ENCODE measurements at places on chromosomes 1 and 21.

GRCh38 chr21:35924714-35925301, 135.5 kb downstream of the SETD4 start:
- DNase-seq = no peak

- no peak for DNase-seq
Observed at GRCh38 chr1:24294228-24294672, 24.9 kb upstream of the GRHL3 start.

DNA sequence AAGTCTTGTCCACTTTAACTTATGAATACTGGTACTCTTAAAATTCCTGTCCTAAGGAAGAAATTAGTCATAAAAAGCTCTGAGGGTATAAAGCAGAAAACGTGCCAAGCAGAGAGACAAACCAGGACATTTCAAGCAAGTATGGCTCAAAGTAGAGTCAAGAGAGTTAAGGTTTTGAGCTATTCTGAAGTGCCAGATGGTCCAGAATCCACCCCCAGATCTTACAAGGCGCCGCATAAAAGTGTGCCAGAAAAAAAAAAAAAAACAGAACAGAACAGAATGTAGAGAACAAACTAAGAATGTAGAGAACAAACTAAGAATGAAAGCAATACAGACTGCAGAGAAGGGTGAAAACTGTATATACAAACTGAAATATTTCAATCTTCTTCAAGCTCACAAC, 12.5 kb downstream of the EPS15 start:
- no peak for DNase-seq

- DNase-seq = no peak
Observed at GRCh38 chr1:61081686-61082310, 563 bp upstream of the NFIA start.

GRCh38 chr21:24023936-24024335, 1583.3 kb downstream of the MRPL39 start:
- DNase-seq = no peak

GRCh38 chr21:16116798-16117197, 387.0 kb downstream of the USP25 start:
- no peak for DNase-seq

DNA sequence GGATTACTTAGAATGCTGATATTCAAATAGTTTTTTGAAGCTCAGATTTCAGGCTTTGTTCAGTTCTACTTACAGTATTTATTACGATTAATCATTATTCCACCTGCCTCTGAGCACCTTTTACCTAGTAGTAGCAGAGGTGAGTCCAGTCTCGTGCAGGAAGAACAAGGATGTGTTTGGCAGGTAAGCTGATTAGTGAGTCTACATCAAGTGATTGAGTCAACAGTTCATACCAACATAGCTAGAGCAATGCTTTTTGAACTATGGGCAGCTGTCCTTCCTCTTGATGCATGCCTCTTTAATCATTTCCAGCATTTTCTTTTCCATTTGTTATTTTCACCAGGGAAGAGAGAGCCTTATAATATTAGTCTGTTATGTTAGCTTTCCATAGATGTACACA, 838.9 kb downstream of the USP25 start:
- no peak for DNase-seq

GRCh38 chr1:20184481-20184900, 1.4 kb upstream of the UBXN10 start:
- DNase-seq = no peak

GRCh38 chr1:221991221-221991620, 249.3 kb upstream of the DUSP10 start:
- no peak for DNase-seq

DNA sequence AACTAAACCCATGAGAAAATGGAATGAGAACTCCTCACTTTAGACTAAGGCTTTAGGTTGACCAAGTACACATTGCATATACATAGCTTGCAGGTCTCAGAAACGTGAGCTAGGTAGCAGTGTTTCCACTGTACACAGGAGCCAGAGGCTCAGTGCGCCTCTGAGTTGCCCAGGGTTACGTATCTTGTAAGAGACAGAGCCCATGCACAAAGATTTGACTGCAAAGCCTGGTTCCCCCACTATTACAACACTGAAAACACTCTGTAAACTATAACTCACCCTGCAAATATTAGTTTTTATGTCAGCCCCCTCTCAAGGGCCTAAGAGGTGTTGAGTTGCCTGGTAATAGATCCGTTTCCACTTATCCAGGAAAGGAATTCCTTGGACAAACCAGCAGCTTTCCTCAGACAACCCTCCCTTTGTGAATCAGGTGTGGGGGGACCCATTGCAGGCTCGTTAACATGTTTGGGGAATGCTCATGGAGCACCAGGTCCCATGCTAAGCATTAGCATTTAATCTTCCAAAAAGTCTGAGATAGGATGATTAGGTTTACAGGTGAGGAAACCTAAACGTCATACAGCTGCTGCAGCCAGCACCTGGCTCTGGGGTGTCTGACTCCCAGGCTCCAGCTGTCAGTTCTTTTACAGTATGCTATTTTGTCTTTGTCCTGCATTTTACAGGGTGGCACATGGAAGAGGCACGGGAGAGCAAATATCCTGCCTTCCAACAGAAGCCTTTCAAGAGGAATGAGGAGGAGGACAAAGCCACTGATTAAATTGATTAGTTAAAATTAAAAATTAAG, 25.7 kb downstream of the TENT5C start:
- no peak for DNase-seq

- no peak for DNase-seq
Observed at GRCh38 chr1:22218618-22219250, 75.8 kb upstream of the WNT4 start.

DNA sequence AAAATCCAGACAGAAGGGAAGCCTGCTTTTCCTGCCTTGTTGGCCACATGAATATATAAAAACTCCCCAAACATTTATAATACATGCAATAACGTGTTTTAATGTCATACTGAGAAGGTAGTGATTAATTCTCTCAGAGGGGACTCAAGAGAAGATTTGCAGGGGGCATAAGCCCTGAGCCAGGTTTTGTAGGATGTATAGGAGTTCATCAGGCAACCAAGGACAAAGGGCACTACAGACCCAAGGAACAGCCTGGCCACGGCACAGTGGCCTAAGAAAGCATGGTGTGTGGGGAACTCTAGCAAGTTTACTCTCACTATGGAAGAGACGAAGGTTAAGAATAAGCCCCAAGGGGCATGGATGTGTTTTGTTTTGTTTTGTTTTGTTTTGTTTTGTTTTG, 15.4 kb upstream of the TNNI1 start:
- no peak for DNase-seq

All from GM19239 (cell line).